Inflammatory macrophage treated with lipopolysaccharide for 1 hour (primary cell): ENCODE measurements at places on chromosomes 3 and 15.
A peak's percentile ranks its signal among the peaks of the same experiment; 100 is the strongest.

GRCh38 chr15:51053571-51053970, 41.1 kb downstream of the TNFAIP8L3 start:
- no peak for DNase-seq

- DNase-seq: no peak
Measured at GRCh38 chr3:184725176-184725719, 13.4 kb upstream of the MAGEF1 start.

DNA sequence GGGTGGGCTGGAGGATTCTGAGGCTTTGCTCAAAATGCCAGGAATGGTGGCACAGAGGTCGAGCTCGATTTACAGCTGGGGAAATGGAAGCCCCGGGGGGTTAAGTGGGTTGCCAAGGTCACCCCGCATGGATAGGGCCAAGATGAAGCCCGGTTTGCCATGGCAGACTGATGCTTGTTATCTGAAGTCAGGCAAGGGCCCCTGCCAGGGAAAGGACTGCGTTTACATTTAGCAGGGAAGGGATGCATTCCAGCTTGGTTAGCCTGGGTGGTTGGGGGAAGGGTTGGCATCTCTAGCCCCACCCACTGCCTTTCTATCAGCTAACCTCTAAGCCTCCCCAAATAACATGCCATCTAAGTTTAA, 79.0 kb downstream of the RPLP1 start:
- DNase-seq: no peak

DNA sequence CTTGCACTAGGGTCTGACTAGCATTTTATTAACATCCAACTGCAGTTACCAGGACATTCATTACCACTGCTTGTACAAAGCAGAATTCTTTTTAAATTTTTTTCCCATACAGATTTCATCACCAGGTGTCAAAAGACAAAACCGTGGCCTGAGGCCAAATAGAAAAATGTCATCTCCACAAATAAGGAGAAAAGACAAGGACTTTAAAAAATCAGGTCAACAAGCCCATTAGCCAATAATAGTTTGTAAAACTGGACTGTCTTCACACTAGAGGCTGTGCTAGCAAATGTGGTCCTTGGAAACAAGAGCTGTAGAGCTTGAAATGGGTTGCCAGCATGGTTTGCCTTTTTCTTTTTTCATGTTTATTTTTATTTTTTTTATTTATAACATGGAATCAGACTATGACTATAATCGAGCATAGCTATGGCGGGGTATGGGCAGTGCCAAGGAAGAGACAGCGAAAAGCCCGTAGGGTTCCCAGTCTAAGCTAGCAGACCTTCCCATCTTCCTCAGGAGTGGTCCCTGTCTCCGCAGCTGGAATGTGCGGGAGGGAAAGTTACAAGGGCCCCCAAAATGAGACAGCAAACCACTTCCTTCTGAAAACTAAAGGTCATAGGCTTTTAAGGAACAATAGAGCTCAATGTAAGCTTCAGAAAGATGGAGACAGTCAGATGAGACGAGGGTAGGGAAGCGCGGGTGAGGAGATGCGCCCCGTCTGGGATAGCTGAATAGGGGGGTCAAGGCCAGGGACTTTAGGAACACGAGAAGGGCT, 1.5 kb downstream of the PTPN9 start:
- peak; percentile 37 for DNase-seq

DNA sequence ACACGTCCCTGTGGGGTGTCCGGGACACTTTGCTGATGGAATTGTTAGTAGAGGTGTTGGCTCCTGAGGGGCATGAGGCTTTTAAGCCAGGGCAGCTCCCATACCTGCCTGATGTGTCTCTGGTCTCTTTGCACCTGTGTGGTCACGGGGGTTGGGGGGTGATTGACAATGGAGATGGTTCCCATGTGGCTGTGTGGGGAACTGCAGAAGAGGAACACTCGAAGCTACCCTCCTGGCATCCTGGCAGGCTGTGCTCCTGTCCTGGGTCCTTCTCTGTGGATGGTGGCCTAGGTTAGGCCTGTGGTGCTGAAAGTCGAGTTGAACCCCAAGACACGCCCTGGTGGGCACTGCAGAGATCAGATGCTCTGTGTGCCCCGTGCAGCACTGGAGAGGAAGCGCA, 73.4 kb downstream of the HMCES start:
- DNase-seq: no peak

- DNase-seq: no peak
Measured at GRCh38 chr3:190494907-190495306, 19.0 kb upstream of the IL1RAP start.

DNA sequence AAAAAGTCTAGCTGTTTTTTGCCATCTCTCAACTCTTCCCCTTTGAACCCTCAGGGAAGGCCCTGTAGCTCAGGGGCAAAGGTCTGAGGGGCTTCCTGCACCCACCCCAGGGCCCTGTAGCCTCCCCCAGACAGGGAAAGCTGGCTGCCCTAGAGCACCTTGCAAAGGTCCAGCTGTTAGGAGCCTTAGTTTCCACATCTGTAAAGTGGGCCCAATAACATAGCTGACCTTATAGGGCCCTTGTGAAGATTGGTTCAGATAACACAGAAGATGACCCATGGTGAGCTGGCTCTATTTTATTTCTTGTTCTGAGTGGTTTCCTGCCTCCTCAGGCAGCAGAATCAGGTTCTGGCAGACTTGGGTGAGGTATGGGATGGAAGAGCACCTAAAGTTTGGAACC, 55.2 kb upstream of the SMAD6 start:
- DNase-seq: no peak

GRCh38 chr15:74723754-74724334, 1.5 kb downstream of the CYP1A1 start:
- DNase-seq: peak; percentile 29

DNA sequence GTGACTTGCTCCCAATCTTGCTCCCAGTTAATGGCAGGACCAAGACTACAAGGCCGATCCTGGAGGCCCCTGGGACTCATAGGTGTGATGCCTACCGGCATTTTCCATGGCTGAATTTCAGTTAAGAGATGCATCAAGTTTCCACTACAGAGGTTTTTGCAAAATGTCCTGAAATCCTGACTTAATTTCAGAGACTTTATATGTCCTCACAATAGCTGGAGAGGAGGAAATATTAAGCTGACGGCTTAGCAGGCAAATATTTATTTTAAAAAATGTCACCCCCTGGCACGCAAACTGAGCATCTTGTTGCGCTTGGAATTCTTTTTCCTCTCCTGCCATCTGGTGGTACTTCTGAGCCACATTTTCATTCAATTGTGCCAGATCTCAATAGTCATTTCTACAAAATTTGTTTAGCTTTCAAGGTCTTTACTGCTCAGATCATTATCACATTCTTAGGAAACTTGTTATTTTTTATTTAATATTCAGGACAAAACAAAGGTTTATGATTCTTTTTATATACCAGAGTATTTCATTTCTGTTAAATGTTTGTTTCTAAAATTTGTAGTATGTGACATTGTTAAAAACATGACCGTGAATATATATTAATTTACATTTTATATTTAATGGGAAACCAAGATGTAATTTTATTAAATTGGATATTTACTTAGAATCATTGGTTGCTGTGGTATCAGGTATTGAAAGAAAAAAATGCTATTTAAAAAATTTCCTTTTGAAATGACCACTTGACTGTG, 189.2 kb upstream of the THRB start:
- peak; percentile 29 for DNase-seq

DNA sequence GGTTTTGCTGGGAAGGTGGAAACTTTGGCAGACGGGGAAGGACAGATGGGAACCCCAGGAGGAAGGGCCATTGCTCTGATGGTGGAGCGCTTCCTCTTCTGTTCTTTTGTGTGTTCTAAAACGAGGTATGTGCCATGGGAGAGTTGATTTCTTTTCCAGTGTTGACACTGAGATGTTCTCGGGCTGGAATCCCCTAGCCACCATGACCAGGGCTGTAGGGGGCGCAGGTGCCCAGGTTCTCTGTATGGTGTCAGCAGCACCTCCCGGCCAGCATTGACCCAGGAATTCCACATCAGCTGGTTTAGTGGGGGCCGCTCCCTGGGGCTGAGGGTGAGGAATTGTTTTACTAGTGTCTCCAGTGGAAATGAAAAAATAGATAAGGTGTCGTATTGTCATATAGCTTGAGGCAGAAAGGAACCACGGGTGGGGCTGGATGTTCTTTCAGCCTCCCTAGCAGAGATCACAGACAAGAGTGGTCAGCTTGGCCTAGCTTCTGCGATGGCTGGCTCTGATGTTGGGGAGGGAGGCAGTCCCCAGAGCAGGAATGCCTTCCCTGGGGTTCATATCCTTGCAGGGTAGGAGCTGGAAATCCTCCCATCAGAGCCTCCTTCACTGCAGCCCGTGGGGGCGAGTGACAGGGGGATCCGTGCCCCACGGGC, 34.2 kb upstream of the ACAD9 start:
- DNase-seq: peak; percentile 12

- no peak for DNase-seq
Measured at GRCh38 chr3:50600141-50600753, 11.3 kb downstream of the CISH start.

DNA sequence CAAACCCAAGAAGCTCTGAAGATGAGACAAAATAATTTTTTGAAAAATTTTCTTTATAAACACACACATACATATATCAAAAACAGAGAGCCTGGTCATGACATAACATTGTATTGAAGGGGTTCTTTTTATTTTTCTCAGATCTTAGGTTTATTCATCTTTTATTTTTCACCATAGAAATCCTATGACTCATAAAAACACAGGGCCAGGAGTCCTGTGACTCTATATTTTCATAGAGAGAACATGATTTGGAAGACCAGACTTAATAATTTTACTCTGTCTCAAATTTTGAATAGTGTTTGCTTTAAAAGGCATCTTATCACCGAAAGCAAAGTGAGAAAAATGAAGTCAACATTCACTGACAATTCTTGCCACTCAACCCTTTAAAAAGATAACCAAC, 57.7 kb downstream of the SUCNR1 start:
- DNase-seq: no peak

- no peak for DNase-seq
Measured at GRCh38 chr3:196985298-196985697, 16.7 kb upstream of the PIGZ start.

DNA sequence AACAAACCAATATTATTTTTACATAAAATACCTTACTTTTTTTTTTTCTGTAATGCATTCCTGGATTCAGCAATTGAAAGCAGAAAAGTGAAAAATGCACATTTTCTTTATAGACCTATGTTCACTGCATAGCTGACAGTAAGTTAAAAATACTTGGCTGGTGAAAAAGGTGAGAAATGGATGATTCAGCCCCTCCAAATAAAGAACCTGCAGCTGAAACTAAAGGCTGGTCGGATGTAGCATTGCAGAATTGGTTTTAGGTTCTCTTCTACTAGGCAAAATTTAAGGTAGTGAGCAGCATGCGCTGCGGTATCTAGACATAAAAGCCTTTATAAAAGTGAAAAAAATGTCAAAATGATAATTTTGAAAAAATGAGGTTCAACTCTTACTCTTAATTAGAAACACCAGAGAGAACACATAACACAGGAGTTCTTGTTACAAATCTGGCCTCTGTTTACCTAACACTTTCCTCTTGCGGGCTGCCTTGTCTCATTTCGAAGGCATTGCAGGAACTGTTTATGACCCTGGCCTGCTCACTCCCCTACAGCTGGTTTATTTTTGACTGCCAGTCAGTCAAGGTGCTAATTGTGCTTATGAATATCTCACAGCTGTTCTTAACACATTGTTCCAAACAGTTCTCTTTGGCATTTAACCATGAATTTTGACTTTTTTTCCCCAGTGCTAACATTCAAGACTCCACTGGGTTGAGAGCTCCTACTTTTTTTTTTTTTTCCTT, 455.4 kb upstream of the TBL1XR1 start:
- no peak for DNase-seq

DNA sequence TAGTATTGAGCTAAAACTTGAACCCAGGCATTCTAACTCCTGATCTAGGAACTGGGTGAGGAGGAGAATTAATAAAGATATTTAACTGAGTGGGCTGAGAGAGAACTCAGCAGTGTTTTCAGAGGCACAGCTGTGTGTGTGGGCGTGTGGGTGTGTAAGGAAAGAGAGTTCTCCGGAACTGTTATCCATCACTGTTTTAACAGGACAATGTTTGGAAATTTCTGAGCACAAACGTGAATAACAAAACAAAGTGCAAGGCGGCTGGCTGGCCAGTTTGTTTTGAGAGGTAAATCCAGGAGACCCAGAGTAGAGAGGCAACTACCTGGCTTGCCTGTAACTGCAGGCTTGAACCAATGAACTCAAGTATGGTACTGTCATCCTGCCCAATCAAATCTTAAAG, 5.0 kb upstream of the PTPN9 start:
- DNase-seq: no peak

- DNase-seq: no peak
Measured at GRCh38 chr15:70281811-70282307, 184.1 kb upstream of the TLE3 start.

- DNase-seq: no peak
Measured at GRCh38 chr3:99562990-99563607, 75.3 kb upstream of the COL8A1 start.

DNA sequence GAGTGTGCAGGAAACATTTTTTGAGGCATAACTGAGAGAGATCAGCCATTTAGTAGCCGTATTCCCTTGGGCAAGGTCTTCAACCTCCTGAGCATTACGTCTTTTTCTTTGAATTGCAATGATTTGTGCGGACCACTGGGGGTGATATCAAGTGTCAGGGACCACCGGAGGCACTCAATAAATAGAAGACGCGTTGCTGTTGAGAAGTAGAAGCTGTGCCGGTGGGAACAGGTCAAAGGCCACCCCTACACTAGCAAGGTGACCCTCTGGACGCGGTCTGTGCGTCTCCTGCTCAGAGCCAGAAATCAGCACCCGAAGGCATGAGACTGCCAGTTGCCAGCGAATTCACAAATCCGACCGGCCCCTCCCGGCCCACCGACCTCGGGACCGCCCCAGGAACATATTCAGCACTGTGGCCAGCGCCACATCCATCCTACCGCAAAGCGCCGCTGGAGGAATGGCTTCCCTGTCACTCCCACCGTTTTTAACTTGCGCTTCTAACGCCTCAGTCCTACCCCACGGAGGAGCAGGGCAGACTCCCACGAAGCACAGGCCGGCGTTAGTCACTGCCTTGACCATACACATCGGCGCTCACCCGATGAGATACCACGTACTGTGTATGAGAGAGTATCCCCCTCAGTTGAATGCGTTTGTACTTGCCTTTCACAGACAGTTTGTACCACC, 1.4 kb upstream of the GHSR start:
- no peak for DNase-seq

DNA sequence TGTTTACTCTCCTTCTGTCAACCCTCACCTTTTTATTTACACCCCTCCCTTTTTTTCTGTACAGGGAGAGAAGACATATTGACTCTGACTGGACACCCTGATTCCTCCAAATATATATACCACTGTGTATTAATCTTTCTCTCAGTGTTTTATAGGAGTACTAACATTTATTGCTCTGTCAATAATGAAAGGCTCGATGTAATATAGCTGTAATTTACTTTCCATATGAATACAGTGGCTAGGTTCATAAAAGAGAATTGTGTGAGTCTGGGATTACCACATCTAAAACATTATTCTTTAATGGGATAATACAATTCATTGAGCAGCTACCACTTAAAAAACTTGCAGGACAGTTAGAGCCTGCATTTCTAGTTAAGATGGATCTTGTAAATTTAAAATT, 194.3 kb downstream of the SV2B start:
- DNase-seq: no peak

DNA sequence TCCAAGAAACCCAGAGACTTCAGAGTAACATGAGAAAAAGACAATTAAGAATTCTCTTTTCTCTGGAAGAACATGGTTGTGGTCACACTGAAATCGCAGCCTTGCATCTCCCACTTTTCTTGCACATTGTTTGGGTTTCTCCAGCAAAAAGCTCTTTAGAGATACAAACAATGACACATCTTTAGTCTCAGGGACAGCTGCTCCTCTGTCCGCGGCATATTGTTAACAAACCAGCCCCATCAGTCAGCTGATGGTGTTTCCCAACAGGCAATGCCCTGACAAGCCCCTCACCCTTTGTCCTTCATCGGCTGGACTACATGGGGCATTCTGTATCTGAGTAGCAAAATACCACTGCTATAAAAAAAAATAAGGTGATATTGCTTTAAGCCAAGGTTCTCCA, 53.4 kb downstream of the UMPS start:
- no peak for DNase-seq
